NCI-H2107 (cell line): ENCODE measurements at places on chromosomes 12 and 14.

- no peak for DNase-seq
Observed at GRCh38 chr12:126156806-126157574, 1091.8 kb downstream of the AACS start.

DNA sequence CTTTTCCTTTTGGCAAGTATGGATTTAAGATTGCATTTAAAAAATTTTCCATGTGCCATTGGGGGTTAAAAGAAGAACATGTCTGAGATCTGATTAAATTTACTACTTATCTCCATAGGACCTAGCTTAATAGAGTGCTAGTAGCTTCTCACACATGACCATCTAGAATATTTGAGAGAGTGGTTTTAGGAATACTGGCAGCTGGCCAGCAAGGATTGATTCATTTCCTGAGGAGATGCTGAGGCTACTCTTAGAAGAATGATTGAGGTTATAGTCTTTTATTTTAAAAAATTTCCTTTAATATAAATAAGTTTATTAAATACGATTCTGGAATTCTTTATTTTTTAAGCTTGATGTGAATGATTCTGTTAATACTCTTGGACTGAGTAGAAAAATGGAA, 56.2 kb downstream of the MIPOL1 start:
- DNase-seq, result no peak

GRCh38 chr12:52585946-52586345, 12.3 kb upstream of the KRT74 start:
- no peak for DNase-seq

- DNase-seq, result no peak
Observed at GRCh38 chr12:104219908-104220404, 4.4 kb downstream of the TXNRD1 start.

DNA sequence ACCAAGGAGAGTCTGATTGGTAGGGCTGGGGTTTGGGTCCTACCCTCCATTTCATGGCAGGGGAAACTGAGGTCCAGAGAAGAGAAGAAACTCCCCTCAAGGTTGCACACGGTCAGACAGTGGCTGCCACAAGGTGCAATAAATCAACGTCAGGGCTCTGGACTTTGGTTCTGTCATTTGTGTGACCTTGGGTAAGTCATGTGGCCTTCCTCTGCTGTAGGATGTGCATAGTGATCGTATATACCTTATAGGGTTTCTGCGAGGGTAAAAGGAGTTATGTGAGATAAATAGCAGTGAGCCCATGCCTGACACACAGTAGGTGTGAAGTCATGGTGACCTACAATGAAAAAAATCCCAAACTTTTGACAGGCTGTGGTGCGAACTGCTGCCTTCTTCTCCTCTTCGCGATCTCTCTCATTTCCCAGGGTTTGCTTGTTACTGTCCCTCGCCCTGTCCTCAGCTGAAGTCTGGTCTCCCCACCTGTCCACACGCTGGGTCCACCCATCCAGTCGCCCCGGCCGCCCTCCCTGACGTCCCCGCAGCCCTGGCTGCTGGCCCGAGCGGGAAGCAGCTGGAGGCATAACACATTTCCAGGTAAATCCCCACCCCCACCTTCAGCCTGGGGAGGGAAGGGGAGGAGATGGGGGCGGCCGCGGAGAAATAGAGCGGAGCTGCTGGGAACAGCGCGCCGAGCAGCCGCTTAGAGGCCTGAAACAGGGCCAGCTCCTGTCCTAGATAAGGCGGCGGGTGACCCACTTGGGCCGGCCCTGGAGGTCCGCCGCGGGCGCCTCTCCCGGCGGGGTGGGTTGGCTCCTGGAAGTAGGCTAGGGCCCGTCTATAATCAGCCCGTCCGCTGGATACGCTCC, 1.8 kb upstream of the FAM222A start:
- DNase-seq, result no peak

DNA sequence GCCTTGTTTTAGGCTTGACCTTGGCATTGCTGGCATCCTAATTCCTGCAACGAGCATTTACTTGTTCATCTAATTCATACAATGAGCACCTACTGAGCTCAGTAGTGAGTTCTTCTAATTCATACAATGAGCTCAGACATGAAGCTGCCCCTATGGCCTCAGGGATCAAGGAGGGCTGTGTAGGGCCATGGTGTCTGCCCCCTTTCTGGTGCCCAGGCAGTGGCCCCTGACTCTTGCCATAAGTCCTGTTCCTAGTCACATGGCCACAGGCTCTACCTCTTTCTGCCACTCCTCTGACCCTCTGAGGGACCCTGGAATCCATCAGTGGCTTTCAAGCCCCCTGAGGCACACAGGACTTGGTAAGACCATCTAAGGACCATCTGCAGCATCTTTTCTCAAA, 148.8 kb downstream of the ZFP36L1 start:
- no peak for DNase-seq

- DNase-seq, result no peak
Observed at GRCh38 chr12:31650918-31651317, 8.6 kb upstream of the ETFBKMT start.

GRCh38 chr12:98894412-98895085, 249.5 kb downstream of the APAF1 start:
- no peak for DNase-seq

DNA sequence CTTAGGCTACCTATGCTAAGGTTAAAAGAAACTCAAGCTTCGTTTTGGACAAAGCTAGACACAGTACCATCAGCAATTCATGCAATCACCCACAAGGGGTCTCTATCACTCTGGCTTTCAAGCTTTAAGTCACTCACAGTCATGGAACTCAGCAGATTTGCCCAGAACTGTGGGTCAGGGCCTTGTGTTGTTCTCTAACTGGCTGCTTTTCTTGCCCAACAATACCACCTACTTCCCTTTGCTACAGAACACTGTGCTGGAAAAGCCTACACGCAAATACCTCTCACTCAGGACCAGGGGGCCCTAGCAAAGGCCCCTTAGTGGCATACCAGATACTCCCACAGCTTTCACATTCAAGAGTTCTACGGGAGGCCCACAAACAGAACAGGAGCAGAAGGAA, 9.1 kb downstream of the NEMP1 start:
- peak; percentile 17 for DNase-seq
